ENCODE measurements at places on chromosomes 16 and 17.

- no peak for DNase-seq
Observed at GRCh38 chr17:74464730-74465377, 1.6 kb upstream of the CD300A start.

- DNase-seq, result no peak
Observed at GRCh38 chr17:42118545-42118944, 2.6 kb downstream of the KAT2A start.

GRCh38 chr16:59973966-59974365 lies 1239.8 kb upstream of the GOT2 start:
- DNase-seq, result no peak

GRCh38 chr17:77127735-77128361 lies 12.9 kb upstream of the SEC14L1 start:
- no peak for DNase-seq
